ENCODE measurements at places on chromosomes 4 and X.

DNA sequence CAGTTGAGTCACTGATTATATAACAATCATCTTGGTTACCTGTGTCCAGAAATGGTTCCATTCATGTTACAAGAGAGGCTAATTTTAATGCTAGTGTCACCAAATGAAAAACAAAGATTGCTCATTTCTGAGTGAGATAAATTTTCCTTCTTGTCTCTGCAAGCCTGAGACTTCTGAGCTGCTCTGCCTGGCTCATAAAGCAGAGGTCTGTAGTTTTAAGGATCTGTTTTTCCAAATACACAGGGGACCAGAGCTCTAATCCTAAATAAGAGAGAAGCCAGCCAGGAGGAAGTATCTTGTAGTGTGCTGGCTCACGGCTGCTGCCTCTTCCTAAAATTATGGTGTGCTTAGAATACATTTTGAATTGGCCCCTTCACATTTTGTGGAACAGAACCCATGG, 42.6 kb downstream of the CLDN34 start:
- no peak for DNase-seq

GRCh38 chr4:2400841-2401609, 17.4 kb downstream of the ZFYVE28 start:
- no peak for DNase-seq

DNA sequence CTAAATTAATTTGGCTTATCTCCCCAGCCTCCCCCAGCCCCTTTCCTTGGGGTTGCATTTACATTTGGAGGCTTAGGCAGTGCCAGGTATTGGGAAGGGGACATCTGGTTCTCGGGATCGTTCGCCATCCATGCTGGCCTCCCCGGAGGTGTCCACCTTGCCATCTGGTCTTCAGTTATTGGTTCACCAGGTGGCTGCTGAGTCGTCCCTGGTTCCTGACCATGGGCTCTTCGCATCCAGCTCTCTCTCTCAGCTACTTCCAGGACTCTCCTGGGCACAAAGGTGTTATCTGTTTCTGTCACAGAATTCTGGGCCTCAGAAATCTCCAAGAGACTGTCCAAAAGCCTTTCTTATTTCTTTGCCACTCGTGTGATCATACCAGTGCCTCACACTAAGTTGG, 75.4 kb upstream of the SCOC start:
- DNase-seq: no peak

DNA sequence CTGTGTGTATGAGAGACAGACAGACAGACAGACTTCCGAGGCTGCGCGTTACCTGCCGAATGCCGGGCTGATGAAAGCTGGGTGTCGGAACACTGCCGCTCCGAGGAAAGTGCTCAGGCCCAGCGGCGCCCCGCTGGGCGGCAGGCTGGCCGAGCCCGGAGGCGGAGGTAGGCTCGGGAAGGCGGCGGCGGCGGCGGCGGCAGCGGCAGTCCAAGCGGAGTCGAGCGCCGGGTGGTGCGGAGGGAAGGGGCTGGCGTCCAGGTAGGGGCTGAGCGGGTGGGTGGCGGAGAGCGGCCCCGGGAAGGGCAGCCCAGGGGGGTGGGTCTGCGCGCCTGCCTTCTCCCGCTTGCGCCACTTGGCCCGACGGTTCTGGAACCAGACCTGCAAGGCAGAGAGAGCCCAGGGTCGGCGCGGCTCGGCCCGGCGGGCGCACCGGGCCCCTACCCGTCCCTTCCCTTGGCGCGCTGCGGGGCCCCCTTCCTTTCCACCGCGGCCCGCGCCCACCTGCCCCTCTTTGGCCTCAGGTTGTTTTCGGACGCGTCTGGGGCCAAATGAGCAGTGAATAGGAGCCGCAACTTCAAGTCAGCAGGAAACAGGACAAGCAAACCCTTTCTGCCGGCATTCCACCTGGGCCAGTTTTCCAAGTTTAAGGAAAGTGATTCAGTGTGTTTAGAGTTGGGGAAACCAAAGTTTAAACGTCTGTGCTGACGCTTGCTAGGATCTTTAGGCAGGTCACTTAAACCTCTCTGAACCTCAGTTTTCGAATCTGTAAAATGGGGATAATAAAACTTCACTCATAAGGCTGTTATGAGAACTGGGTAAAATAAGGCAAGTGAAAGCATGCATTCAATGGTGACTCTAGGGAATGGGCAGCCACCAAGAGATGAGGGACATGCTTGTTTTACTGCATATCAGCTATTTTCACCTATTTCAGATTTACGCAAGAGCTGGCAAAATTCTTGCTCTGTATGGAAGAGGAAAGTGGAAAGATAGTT, 8.4 kb downstream of the ARX start:
- DNase-seq: no peak

- no peak for DNase-seq
Observed at GRCh38 chr4:128770807-128771206, 38.7 kb upstream of the JADE1 start.

Measured in Kasumi-1 (cell line).